Stimulated activated CD4-positive, alpha-beta T cell treated with anti-CD3 and anti-CD28 coated beads, Interleukin-2, amount 100 ng/mL, for 24 hours (primary cell): ENCODE measurements at places on chromosomes 16 and 17.

DNA sequence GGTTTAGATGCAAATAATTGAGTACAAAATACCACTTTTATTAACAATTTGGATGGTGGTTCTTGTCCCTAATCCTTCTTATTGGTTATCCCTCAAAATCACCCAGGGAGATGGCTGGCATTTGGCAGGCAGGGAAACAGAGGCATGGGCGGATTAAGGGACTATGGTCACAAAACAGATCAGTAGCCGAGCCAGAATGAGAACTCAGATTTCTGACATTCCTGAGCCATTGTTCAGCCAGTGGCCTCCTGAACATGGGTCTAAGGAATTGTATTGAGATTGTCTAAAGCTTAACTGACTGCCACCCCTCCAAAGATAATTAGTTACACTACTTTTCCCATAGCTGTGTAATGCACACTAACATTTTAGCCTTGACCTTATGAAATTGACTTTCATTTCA, 88.4 kb downstream of the CHD9NB start:
- DNase-seq: no peak

DNA sequence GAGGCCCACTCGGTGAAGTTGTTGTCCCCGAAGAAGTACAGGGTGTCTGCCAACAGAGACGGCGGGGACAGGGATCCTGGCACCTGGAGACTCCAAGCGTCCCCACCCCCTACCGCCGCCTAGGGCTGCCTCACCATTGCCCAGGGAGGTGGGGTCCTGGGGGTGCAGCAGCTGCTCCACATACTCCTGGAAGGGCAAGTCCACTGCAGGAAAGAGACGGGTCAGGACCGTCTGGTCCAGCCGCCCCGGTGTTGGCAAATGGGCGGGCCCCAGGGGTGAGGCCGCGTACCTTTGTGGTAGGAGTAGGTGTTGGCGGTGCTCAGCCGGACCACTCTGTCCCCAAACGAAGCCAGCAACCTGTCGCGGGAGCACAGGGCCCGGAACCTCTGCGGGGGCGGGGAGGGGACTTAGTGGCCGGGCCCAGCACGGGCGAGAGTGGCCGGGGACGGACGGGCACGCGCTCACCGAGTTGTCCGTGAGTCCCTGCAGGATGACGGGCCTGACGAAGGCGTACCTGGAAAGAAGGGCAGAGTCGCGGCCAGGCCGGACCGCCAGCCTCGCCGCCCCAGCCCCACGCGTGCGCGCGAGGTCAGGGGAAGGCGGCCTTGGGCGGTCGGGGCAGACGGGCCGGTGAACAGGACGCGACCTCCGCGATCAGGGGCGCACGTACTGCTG, 601 bp downstream of the JMJD8 start:
- DNase-seq: no peak

DNA sequence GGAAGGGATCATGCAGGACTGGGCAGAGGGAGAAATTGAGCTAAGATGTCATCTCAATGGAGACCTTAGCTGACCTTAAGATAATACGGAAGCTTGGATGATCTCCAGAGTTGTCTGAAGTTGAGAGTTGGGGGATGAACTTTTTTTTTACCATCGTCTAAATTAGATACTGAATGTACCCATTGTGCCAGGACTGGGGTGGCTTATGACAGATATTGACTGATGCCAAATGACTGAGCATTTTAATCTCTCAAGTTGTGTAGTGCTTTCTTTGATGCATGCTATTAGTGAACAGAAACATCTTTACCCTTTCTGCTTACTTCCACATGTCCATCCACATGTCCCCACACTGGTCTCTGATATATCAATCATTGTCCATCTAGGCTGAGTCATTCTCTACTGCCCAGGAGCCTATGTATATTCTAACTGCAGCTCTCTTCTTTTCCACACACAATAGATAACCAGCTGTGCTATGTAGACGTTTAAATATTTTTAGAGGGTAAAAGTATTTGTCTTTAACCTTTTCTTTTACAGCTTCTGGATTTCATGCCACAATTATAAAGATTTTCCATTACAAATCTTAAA, 60.2 kb upstream of the ZKSCAN2 start:
- no peak for DNase-seq

DNA sequence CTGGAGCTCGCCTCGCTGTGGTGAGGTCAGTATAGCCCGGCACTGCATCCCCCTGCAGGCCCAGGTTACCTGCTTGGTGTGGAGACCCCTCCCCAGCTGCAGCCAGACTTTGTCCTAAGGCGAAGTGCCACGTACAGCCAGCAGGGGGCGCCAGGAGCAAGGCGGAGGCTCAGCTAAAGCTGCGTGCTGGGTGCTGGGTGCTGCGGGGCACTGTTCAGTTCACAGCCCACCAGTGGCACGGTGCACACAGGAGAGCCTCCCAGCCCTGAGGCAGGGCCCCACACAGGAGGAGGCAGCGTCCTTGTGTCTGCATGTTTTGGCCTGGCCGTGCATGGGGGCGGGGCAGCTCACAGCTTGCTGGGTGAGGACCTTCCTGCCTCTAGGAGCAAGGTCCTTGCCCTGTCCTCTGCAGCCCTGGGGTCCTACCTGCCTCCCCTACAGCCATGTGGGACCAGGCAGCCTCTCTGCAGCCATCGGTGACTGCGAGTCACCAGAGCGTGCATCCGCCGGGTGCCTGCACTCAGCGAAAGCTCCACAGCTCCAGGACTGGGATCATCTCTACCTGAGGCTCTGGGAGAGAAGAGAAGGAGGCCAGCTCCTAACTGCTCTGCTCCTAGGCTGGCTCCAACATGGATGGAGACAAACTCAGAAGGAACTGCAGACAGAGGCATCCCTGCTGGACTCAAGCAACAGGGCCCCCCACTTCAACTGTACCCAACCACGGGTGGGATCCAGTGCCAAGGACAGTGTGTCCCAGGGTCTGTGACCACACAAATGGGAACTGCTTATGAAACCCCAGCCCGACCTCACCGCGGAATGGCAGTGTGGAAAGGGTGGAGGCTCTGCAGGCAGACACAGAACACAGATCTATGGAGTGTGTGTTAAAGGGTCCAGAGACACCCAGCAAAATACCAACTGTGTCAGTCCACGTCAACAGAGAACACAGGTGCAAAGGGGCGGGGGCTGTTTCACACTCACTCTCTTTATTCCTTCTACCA, 19.0 kb downstream of the SLC7A5 start:
- DNase-seq: peak; percentile 77

DNA sequence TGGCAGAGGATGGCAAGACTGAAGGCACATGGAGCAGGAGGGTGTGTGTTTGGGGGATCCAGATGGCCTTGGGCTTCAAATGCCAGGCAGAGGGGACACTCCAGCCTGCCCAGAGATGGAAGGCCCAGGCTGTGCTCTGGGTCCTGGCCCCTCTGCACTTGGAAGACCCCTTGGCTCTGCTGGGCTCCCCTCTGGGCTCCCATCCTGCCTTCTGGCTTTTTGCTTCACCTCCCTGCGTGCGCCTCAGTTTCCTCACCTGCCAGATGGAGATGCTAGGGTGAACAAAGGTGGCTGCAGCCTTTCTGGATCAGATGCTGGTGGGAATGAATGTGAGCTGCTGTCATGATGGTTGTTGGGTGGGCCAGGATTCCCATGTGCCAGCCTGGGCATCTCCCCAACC, 3.0 kb downstream of the SNN start:
- no peak for DNase-seq

DNA sequence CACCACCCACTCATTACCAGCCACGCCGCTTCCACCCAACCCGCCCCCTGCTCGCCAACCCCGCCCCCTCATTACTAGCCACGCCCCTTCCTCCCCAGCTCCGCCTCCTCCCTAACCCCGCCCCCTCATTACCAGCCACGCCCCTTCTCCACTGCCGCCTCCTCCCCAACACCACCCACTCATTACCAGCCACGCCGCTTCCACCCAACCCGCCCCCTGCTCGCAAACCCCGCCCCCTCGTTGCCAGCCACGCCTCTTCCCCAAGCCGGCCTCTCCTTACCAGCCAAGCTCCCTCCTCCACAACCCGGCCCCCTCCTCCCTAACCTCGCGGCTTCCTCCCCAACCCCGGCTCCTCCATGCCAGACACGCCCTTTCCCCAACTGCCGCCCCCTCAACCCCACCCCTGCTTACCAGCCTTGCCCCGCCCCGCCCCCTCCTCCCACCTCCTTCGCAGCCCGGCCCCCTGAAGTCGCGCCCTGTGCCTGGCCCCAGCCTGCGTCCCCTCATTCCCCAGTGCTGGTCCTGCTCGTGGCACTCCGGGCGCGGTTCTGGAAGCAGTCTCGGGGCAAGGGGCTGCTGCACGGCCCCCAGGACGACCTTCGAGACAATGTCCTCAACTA, 7.3 kb downstream of the SLC22A31 start:
- DNase-seq: peak; percentile 54

- DNase-seq: no peak
Observed at GRCh38 chr16:22098405-22099255, 6.3 kb downstream of the VWA3A start.

GRCh38 chr17:31549525-31550388, 158.3 kb downstream of the RAB11FIP4 start:
- peak; percentile 97 for DNase-seq

DNA sequence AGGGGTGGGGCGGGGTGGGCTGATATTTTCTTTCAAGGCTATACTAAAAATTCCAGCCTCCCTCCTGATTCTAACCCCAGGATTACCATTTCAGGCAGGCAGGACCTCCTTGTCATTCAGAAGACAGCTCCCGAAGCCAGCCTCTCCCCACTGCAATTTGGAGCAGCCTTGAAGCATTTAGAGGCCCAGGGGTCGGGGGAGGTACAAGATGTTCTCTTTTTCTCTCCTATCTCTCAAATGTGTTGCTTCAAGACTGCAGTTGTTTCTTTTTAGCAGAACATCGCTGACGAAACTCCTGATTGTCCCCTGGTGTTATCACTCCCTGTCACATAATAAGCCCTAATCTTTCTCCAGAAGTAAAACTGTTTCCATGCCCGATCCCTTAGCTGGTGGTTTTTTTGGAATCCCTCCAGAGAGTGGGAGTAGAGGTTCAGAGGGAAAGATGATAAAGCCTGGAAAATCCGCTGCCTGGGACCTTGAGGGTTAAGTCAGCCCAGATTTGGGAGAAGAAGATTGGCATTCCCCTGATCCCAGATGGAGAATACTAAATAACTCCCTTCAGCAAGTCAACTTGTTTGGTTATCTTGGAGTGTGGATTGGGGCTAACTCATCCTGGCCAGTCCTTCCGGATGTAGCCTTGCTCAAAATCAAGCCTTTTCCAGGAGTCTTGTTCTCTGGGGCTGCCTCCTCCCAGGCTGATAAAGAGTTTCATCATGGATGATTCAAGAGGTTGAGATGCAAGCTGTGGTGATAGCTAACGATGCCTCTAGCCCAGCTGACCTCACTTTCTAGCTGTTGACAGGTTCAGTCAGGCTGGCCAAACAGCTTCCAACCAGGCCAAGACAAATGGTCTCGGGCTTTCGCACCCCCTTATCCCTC, 71.3 kb downstream of the SOX9 start:
- no peak for DNase-seq

- DNase-seq: no peak
Observed at GRCh38 chr16:47136099-47136842, 7.5 kb downstream of the NETO2 start.

GRCh38 chr17:83080858-83081683, 1.7 kb downstream of the METRNL start:
- DNase-seq: peak; percentile 44

GRCh38 chr17:19264681-19265080, 27.5 kb downstream of the EPN2 start:
- no peak for DNase-seq

DNA sequence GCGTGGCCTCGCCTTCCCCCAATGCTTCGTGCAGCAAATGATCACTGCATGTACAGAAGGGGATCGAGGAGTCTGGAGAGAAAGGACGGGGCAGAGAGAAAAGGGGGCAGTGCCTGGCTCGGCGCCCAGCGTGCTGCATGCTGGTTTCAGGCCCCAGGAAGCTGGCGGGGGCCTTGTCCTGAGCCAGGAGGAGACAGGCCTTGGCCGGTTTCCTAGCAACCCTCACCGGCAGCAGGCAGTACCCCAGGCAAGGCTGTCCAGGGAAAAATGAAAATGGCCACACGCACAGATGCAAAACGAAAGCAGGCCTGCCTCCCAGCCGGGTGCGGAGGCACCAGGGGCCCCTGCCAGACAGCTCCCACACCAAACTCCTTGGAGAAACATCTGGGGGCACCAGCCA, 126.3 kb downstream of the ZFHX3 start:
- DNase-seq: no peak

DNA sequence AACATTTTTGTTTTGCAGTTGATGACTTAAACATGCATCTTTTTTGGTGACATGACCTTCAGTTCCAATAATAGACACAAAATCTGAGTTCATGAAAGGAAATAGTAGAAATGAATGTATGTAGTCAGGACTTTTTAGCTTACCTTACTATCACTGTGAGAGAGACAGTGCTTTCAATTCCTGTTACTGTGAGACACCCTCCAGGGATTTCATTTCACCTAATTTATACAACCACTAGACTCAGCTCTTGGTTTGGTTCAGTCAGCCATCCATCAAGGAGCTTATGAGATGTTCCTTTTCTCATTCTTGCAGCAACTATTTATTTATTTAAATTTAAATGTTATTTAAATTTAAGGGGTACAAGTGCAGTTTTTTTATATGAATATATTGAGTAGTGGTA, 77.9 kb downstream of the MAP2K4 start:
- no peak for DNase-seq

DNA sequence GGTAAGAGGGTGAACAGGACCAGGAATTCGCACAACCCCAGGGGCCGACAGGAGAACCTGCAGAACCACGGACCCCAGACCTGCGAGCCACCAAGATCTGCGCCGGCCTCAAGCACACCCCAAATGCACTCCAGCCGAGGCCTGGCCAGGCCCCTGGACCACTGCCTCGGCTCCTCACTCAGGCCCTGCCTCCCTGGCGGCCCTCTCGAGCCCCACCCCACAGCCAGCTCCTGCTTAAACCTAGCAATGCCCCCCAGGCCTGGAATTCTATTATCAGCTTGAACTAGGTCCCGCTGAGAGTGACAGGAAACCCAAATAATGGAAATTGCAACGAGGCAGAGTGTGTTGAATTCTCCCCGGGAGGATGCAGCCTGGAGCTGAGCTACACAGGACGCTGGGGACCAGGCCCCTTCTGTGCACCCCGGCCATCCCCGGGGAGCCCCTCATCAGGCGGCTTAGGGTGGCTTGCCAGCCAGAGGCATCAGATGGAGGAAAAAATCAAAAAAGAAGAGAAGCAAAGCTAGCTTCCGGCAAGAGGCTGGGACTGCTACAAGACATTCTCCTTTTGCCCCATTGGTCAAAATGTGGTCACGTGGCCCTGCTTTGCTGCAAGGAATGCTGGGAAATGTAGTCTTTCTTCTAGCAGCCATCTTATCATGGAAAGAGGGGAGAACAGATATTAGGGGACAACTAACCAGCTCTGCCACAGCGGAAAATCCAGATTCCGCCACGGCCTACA, 2.4 kb upstream of the ENPP7 start:
- peak; percentile 82 for DNase-seq
